Astrocyte of the spinal cord (primary cell): ENCODE measurements at places on chromosomes 16 and 17.
A peak's percentile ranks its signal among the peaks of the same experiment; 100 is the strongest.

DNA sequence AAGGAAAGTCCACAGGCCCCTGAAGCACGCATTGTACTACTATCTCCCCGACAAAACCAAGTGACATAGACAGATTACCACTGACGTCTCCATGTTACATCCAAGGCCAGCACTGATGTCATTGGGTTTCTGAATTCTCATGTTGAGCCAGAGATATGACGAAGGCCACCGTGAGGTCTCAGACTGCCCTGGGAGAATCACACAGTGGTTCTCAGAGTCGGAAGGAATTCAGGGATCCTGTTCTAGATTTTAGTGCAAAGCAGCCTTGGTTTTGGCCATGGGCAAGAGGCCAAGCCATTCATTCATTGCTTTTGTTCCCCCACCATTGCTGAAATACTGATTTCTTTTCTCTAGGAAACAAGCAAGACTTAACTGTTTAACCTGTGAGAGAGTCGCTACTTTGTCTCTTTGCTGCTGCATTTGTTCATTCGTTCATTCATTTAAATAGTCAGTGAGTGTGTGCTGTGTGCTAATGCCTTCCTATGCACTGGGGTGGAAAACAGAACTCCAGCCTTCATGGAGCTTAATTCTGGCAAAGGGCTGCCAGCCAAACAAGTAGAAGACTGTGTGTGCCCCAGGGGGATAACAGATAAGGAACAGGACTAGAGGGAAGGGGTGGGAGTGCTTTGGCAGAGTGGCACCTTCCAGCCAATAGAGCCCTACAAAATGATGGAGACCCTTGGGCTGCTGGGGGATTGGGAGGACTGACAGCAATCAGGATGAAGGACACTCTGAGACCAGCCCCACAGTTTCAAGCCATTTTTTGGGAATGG, 222.3 kb downstream of the MSI2 start:
- DNase-seq, result peak; percentile 82

DNA sequence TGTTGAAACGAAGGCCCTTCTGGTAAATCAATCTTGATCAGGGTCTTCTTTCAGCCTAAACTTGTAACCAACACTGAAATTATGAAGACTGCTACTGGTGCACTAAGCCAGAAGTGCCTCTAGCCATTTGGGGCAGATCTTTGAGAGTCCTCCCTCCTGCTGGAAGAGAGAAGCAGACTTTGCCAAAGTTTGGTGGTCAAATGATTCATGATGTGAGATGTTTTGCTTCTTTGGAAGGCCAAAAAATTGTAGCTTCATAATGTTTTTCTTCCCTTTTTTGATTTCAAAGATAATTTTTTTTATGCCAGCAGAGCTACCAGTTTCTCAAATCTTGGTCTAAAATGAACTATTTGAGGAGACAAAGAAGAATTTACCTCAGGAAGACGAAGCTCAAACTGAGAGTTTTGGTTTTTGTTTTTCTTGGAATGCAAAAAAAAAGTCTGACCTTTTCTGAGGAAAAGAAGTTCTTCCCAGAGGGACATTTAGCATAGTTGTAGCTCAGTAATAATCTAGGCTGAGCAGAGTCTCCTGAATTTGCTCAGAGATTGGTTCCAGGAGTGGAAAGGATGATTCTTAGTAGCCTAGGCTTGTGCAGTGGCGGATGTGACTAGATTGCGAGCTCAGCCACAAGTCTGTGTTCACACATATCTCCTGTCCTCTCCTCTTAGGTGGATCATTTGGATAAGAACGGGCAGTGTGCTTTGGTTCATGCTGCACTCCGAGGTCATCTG, 50.9 kb downstream of the CYB561 start:
- peak; percentile 82 for DNase-seq

DNA sequence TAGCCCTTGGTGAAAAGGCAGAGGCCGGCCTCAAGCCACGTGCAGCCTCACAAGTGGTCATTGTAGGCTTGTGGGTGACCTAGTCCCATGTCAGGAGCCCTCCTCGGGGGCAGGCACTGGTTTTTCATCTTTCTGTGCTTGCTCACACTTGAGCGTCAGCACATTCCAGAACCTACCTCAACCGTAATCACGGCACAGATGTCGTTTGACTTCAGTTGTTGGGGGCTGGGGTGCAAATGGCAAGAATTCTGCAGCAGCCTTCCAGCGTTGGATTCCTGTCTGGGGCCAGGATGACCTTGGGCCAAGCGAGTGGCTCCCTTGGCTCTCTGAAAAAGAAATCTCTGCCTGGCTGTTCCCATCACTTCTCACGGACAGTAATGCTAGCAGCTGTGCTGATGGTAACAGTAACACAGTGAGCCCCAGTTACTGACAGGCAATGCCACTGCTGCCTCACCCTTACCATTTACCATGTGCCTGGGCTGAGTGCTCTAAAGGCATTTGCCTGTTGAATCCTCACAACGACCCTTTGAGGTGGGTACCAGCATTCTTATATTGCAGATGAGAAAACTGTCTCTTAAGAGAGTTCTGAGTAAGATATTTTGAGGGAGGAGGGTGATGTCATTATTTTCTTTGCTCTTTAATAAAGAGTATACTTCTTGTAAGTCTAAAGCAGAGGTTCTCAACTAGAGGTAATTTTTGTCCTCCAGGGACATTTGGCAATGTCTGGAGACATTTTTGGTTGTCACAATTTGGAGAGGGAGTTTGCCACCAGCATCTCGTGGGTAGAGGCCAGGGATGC, 46.5 kb downstream of the KSR1 start:
- peak; percentile 80 for DNase-seq

DNA sequence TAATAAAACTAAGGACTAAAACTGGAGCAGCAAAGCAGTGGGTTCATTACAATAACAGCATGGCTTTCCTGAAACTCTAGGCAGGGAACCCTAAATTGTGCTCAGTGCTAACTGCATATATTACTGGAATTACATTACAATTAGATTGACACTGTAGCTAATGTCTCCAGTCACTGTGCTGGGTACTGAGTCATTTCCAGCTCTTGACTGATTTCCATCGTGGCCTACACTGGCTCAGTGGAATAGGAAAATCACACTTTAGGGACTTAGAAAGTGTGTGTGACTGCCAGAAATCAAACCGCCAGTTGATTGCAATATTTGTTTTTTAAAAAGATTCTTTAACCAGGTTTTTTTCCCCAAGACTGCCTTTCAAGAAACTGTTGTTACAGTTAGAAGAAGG, 1447.4 kb upstream of the GOT2 start:
- DNase-seq, result no peak

DNA sequence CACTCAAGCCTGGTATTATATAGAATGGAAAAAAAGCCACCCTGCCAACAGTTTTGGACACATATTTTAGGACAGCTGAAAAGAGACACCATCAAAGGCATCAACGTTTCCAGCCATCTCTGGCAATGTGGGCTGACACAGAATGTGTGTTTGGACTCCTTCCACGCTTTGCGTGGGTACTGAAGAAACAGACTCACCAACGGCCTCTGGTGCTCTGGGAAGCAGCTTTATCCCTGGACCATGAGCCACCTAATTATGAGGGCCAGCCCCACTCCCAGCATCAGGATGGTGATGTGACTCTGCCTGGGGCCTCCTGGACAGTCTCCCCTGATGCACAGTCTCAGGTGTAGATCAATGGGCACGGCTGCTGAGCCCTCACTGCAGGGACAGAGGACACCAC, 27.9 kb downstream of the CCDC57 start:
- DNase-seq, result no peak

GRCh38 chr16:20904507-20905081, 4.0 kb downstream of the LYRM1 start:
- peak; percentile 86 for DNase-seq

DNA sequence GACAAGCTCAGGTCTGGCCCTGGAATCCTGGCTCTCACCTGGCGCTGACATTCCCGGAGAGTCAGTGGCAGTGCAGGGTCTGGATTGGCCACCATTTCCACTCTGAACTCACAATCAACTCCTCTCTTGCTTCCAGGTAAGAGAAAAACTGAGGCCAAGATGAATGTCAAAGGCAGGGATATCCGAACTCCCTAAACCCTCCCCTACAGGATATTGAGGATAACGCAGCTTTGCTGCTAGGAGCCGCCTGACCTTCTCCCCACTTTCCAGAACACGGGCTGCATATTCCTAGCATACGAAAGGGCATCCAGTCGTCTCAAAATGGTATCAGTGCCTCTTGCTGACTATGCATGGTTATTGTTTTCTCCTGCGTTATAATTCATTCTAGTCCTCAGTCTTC, 473.4 kb downstream of the SOX9 start:
- no peak for DNase-seq

GRCh38 chr16:67677712-67678111, 11.1 kb downstream of the C16orf86 start:
- DNase-seq, result no peak

- DNase-seq, result no peak
Observed at GRCh38 chr16:57532266-57532625, 4.1 kb downstream of the CCDC102A start.
